B cell (primary cell): ENCODE measurements at places on chromosomes 5 and 9.

DNA sequence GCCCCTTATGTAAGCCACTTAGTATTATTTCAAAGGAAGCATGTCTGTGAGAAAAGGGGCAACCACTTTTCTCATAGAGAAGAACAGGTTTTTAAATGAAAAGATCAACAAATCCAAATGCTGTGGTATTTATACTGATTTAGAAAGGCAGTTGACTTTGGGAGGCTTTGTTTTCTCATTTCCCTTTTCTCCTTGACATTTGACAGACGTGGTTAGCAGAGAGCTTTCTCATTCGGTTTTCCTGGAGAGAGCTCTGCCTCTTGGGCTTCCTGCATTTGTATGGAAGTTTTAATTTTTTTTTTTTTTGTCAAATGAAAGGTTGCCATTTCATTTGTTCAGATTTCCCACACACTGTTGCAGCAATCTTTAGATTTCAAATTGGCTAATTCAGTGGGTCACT is 62.5 kb downstream of the EXOSC2 start:
- DNase-seq = no peak

GRCh38 chr5:123810746-123811340 is 298.9 kb downstream of the CSNK1G3 start:
- DNase-seq = no peak

DNA sequence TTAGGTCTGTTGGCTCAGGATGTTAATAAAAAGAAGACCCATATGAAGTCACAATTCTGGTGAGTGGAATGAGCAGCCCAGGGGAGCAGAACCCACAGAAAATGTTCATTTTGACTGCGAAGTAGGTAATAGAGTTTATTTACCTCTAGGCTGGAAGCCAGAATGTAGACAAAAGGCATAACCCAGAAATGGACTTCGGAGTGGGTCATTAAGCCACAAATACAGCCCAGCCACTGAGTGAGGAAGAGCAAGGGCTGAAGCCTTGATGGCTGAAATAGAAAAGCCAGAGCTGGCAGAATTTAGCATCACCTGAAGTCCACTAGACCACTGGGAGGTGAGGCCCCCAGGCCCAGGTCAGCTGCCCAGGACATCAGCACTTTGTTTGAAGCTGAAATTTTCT is 168.0 kb downstream of the NXNL2 start:
- no peak for DNase-seq

DNA sequence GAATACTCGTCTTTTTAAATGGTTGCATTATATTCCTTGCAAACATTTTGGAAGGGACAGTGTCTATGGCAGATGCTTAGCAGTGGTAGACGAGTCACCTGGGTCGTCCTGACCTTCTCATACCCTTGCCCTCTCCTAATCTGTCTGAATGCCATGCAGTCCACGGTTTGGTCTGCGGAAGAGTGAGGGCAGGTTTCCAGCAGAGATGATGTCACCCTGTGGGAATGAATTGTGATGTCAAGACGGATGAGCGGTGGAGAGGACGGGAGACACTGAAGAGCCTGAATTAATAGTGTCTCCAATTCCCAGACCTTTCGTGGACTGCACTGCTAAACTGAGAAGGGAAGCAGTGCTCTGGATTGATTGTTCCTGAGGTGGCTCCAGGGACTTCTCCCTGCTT is 329.0 kb upstream of the PANK3 start:
- DNase-seq = no peak

DNA sequence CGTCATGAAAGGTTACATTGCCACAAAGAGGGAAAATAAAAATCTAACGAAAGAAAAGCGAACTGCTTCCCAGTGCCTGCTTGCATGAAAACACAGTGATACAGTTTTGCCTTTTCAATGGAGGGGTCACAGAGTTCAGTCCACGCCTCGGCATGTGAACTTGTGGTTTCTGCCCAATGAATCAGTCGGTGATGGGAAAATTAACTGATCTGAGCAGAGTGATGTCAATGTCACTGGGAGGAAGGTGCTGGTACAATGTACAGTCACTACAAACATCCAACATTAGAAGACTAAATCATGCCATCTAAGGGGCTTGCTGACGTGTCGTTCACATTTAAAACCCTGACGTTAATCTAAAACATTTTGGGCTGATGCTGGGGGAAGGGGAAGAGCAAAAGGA is 151.8 kb upstream of the MSX2 start:
- no peak for DNase-seq
